ENCODE measurements at places on chromosomes 1 and 21.

DNA sequence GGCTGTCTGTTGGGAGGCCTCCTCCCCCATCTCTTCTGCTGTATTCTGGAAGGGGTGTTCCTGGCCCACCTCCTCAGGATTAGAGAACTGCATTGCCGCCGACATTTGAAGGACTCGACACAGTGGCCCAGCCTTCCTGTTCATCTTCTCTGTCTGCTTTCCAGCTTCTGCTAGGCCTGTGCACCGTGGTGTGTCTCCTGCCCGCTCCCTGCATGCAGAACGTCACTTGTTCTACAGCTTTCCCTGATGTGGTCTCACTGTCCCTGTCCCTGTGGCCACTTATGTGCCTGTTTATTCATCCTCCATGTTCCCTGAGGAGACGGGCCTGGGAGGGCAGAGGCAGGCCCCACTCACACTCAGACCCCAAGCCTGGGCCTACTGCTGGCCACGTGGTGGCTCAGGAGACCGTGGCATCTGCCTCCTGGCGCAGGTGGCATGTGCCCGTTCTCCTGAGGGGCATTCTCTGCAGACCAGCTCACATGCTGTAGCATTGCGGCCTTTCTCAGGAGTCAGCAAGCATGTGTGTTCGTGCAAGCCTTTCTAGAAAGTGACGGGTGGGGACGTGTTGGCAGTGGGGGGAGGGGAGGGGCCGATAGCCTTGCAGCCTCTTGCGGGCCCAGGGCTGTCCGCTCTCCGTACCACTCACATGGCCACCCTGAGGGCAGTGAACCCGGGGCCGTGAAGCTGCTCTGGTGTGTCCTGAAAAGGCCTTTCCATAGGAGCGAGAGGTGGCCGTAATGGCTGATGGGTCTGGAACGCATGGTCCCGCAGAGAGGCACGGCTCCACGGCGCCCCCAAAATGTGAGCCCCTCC is 35.9 kb downstream of the POFUT2 start:
- no peak for DNase-seq

DNA sequence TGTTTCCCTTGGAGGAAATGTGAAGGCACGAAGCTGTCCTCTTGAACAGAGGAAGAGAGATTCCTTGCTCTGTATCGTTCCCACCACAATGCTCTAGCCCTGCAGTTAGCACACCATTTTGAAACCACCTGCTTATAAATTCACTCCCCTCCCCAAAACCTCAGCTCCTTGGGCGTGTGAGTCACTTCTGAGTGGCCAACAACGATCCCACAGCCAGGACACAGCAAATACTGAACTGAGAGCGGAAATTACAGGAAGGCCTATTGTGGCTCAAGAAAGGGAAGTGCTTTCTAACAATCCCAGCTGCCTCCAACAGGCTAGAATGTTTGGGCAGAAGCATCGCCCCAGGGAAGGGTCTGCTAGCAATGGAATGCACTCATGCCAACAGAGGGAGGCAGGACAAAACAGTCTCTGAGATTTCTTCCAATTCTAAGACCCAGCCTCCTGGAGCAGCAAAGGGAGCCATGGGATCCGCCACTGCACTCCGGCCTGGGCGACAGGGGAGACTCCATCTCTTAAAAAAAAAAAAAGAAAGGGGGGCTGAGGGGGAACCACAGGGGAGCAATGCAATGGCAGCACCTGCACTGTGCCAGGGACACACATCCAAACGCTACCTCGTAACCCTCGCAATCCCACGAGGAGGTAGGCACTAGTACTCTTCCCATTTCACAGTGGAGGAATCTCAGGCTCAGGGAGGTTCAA is 1.9 kb downstream of the TMEM53 start:
- no peak for DNase-seq

DNA sequence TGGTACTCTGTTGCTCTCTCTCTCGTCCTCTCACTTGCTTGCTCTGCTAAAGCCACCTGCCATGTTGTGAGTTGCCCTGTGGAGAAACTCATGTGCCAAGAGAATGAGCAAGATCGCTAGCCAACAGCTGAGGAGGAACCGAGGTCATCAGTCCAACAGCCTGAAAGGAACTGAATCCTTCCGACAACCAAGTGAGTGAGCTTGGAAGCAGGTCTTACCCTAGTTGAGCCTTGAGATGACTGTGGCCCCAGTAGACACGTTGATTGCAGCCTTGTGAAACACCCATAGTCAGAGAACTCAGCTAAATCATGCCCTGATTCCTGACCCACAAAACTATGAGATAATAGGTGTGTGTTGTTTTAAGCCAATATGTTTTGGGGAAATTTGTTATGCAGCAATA is 48.1 kb upstream of the BACH1 start:
- DNase-seq = no peak

- no peak for DNase-seq
Measured at GRCh38 chr1:217419194-217419551, 211.7 kb downstream of the GPATCH2 start.

GRCh38 chr1:236354330-236355147 is 39.5 kb upstream of the EDARADD start:
- DNase-seq = no peak

Measured in nucleus accumbens (tissue), 56 donors.